ENCODE measurements at places on chromosomes 4 and X.

- DNase-seq = no peak
Observed at GRCh38 chr4:99436462-99436861, 1.3 kb upstream of the ADH7 start.

DNA sequence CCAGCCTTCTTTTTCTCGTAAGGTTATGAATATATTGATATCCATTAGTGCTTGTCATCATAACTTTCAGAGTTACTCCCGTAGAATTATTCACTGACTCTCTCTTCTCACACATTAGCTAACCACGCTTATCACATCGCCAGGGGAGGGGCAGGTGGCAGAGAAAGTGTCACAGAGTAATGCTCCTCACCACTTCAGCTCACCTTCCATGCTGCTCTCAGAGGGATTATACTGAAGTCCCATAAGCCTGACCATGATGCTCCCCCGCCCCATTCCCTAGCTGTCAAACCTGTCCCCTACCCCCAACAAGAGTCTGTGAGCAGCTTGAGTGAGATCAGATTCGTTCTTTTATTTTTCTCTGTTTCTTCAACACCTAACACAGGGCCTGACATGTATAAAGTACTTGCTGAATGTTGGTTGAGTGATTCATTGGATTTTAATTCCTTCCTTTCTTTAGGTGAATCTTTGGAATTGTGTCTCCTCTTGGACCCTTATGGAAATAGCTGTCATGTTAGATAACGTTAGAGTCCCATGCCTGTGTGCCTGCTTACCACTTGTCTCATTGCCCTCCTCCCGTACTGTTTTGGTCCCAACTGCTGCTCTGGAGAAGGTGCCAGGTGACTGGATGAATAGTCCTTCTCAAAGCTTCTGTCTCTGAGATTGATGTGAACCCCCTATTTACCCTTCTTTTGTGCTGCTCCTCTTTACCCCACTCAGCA is 55.1 kb downstream of the RS1 start:
- DNase-seq = no peak

- no peak for DNase-seq
Observed at GRCh38 chr4:158484173-158484885, 37.4 kb upstream of the RXFP1 start.

- DNase-seq = no peak
Observed at GRCh38 chr4:188428935-188429334, 289.7 kb downstream of the TRIML1 start.

DNA sequence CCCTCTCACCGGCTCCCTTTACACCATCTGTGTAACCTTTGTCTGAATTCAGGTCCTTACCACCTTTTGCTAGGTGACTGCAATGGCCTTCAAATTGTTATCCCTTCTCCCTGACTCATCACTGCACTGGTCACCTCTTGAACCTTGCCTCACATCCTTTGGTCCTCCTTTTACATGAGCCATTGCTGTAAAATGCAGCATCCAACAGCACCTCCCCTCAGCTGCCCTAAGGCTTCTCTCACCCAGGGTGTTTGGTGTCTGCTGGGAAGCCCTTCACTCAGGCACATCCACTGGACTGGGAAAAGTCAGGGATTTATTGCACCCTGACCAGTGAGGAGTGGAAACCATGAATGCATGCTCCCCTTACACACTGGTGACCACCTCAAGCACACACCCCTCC is 192.5 kb upstream of the GATB start:
- no peak for DNase-seq

- DNase-seq = no peak
Observed at GRCh38 chr4:89803915-89804314, 33.0 kb downstream of the SNCA start.

GRCh38 chr4:113727802-113728201 is 33.7 kb downstream of the CAMK2D start:
- DNase-seq = no peak

DNA sequence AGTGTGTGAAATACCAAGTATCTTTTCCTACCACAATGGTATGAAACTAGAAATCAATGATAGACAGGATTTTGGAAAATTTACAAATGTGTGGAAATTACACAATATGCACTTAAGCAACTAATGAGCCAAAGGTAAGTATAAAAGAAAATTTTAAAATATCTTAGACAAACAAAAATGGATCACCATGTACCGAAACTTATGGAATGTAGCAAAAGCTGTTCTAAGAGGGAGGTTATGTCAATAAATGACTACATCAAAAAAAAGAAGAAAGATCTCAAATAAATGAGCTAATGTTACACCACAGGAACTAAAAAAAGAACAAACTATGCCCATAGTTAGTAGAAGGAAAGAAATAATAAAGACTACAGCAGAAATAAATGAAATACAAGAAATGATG is 1084.1 kb downstream of the TECRL start:
- DNase-seq = no peak

DNA sequence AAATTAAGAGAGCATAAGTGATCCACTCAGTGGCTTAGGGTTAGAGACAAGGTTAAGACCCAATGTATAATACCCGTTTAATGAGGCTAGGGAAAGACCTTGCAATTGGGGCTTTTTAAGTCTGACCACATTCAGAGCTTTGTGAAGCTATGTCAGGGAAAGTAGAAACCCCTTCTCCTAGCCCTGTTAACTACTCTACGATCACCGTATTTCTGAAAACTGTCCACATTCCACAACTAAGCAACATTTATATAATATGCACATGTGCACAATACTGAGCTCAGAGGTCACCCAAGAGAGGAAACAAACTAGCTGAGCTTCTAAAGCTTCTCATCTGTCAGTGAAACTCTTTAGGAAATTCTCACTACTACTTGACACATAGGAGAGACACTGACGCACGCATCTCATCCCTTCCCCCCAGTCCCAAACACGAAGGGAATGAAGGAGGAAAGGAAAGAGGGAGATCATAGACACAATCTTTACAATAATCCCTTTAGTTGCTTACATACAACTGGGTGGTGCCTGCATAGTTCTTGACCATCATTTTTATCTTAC is 56.2 kb downstream of the METTL14 start:
- no peak for DNase-seq

GRCh38 chrX:139842326-139843185 is 90.3 kb downstream of the ATP11C start:
- DNase-seq = no peak

GRCh38 chr4:183155450-183156184 is 56.6 kb downstream of the WWC2 start:
- DNase-seq = no peak

DNA sequence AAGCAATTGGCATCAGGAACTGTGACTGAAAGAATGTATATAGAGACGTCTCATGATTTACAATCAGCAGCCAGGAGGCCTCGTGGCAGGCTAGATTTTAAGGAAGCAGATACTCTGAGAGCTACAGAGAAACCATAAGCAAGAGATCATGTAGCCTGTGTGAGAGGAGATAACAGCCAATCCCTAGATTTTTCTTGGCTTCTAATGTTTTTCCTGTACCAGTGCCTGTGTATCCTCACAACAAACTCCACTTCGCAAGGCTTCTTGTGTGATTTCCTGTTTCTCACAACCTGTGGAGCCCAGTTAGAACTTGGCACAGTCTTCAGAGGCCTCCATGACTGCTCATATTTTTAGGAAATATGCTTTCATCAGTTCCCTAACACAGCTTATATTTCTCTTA is 147.9 kb downstream of the PTCHD1 start:
- DNase-seq = no peak

GRCh38 chr4:16663307-16663706 is 235.1 kb downstream of the LDB2 start:
- DNase-seq = no peak

GRCh38 chr4:56077676-56078075 is 128.9 kb downstream of the CEP135 start:
- no peak for DNase-seq

DNA sequence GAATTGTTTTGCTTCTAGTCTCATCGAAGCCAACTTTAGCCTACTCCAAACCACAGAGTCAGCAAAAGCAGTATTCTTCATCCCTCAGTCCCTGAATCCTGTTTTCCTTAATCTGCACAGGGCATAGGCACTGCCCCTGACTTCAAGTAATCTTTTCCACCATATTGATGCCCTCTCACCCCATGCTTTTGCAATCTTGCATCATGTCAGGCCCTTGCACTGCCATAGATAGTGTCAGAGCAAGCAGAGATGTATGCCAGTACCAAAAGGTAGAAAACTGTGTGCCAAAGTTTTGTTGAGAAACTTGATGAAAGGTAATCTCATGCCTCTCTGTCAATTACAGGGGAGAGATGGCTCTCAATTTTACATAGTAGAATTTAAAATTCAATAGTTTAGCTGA is 131.1 kb downstream of the CFAP299 start:
- DNase-seq = no peak

DNA sequence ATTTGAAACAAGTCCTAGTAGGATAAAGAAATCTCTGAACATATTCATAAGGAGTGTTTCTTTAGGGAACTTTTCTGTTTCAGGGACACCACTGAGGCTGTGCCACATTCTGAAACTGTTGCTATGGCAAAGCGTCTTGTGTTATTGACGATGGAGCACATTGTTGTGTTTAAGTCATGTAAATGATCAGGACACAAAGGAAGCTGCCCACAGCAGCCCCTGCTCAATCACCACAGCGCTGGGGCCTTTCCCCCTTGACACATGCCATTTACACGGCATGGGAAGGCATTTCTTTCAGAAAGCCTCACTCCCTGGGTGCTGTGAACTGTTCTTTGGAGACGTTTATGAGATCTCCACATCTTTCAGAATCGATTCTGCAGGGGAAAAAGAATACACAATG is 39.8 kb upstream of the MID1 start:
- DNase-seq = no peak

GRCh38 chr4:21184788-21185187 is 484.5 kb downstream of the PACRGL start:
- DNase-seq = no peak

DNA sequence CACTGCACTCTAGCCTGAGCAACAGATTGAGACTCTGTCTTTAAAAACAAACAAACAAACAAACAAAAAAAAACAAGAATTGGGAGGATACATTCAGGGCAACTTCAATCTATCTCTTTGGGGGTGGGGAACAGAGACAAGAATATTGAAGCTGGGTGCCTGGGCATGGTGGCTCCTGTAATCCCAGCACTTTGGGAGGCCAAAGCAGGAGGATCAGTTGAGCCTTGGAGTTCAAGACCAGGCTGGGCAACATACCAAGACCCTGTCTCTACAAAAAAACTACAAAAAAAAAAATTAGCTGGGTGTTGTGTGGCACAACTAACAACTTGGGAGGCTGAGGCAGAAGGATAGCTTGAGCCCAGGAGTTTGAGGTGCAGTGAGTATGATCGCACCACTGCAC is 1.2 kb downstream of the LETM1 start:
- DNase-seq = no peak

DNA sequence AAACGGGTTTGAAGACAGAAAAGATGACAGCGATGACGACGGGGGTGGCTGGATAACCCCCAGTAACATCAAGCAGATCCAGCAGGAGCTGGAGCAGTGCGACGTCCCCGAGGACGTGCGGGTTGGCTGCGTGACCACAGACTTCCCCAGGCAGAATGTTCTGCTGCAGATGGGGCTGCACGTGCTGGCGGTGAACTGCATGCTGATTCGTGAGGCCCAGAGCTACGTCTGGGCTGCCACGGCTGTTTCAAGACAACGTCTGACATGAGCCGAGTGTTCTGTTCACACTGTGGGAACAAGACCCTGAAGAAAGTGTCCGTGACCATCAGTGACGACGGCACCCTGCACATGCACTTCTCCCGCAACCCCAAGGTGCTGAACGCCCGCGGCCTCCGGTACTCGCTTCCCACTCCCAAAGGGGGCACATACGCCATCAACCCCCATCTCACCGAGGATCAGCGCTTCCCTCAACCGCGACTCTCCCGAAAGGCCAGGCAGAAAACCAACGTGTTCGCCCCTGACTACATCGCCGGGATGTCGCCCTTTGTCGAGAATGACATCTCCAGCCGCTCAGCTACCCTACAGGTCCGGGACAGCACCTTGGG is 319.2 kb upstream of the SLC7A11 start:
- no peak for DNase-seq

DNA sequence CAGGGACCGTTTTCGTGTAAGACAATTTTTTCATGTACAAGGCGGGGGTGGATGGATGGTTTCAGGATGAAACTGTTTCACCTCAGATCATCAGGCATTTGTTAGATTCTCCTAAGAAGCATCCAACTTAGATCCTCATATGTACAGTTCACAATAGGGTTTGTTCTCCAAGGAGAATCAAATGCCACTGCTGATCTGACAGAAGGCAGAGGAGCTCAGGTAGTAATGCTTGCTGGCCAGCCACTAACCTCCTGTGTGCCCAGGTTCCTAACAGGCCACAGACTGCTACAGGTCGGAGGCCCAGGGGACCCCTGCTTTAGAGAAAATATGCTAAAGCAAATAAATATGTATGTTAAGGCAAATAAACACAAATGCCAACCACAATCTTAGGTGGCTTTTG is 61.3 kb downstream of the PPP3CA start:
- no peak for DNase-seq

DNA sequence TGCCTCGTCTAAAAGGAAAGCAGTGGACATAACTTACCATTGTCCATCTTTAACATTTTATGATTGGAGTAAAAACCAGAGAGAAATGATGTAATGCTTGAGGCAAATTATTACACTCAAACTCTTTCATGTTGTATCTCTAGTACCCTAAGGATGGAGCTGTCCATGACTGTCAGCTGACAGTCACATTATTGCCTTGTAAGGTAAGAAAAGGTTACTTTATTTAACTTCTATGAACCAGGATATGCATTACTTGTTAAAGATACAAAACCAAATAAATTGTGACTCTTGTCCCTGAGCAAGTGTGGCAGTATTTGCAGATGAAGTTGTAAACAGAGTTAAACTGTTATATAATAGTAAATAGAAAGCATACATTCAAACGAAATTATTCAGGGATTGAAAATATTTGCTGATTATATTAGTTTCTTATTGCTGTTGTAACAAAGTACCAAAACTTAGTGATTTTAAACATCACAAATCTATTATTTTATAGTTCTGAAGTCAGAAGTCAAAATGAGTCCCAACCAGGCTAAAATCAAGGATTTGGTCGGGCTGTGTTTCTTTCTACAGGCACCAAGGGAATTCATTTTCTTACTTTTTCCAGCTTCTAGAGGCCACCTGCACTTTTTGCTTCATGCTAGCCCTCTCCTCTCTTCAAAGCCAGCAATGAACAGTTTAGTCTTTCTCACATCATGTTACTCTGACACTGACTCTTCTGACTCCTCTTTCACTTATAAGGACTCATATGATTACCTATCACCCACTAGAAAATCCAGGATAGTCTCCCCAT is 113.8 kb downstream of the CEP44 start:
- DNase-seq = no peak

GRCh38 chrX:30373951-30374350 is 64.8 kb upstream of the NR0B1 start:
- no peak for DNase-seq

- DNase-seq = no peak
Observed at GRCh38 chr4:30610361-30610760, 109.8 kb upstream of the PCDH7 start.

- DNase-seq = no peak
Observed at GRCh38 chr4:6549890-6550620, 24.9 kb upstream of the MAN2B2 start.

Data from frontal cortex (tissue), 4 donors.